ENCODE measurements at places on chromosomes 3 and 15.

DNA sequence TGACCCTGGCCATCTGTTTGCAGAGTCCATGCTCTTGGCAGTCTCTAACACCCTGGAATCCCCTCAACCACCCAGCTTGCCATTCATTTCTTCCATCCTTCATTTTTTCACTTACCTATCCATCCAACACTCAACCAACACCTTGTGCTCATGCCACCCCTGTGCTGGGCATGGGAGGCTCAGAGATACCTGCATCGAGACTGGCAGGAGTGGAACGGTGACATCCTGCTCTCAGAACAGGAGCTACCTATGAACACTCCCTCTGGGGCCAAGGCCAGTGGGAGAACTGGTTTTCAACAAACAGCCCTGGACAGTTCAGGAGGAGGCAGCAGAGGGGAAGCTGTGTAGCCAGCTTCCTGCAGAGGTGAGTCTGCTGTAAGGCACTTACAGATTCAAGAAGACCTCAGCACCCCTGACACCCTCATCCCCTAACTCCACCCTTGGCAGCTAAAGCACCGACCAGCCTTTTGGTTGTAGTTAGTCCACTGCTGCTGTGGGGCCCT lies 19.5 kb upstream of the ATP2B2 start:
- peak; percentile 40 for DNase-seq

DNA sequence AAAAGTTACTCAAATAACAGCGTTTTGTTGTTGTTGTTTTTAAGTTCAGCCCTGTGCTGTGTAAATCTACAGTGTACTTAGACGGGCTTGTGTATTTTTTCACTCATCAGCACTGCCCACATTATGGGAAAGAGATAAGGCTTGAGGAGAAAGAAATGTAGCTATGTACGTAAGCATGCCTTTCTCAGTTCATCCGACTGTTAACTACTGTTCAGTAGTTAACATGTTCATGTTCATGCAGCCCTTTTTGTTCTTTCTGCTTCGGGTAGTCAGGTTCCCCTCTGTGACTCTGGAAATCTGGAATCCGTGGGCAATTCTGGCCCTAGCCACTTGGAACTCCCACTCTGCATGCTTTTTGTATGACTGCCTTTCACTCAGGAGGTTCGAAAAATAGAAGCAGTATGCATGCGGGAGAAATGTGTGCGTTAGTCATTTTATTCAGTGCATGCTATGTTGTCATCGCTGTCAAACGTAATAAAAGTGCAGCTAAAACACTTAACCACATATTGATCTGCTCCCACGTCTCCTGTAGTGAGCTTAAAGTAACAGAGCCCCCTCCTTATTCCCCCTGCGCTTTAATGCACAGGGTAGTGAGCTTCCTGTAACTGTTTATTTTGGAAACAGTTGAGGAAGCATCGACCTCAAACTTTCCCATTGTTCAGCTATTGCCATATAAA lies 283.1 kb upstream of the NR2F2 start:
- DNase-seq = no peak

GRCh38 chr3:74033806-74034205 lies 409.1 kb upstream of the PDZRN3 start:
- no peak for DNase-seq

GRCh38 chr3:105529456-105529855 lies 162.7 kb downstream of the ALCAM start:
- peak; percentile 7 for DNase-seq

DNA sequence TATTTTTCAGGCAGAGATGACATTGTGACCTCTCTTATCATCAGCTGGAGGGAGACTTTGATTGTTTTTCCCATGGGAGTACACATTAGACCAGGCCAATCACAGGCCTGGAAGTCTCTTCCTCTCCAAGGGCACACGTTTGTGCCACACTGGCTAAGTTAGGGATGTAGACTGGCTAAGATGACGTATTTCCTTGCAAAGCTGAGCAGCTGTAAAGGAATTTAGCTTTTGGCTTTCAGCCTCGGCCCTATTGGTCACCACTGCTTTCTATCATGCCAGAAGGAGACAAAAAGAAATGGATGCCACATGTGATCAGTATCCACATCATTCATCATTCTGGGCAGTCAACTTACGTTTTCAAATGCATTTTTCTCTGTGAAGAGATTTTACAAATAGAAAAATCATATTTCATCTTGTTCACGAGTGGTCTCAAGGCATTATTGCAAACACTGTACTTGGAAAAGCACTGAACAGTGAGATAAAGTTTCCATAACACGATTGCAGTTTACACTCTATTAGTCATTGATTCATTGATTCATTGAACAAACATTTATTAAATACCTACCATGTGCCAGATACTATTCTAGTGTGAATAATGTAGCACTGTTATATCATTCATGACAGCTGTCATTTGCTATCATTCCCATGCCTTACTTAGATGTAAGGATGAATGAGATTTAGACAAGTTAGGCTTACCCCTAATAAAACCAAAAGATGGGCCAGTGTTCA lies 27.0 kb upstream of the RNF7 start:
- no peak for DNase-seq

DNA sequence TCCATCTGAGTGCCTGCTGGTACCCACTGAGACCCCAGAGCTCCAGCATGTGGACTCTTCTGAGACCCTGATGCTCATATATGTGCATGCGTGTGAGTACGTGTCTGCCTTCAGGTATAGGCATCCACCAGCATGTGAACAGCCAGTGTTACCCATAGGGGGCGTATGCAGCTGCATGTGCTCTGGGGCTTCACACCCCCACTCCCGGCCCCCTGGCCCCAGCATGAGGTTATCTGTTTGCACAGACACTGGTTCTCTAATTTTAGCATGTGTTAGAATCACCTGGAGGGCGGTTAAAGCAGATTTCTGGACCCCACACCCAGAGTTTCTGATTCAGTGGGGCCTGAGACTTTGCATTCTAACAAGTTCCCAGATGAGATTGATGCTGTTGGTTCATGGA lies 824 bp upstream of the CILP start:
- peak; percentile 57 for DNase-seq

GRCh38 chr3:107847791-107848190 lies 243.0 kb downstream of the CD47 start:
- DNase-seq = no peak

- no peak for DNase-seq
Observed at GRCh38 chr3:82002986-82003642, 241.7 kb upstream of the GBE1 start.

- no peak for DNase-seq
Observed at GRCh38 chr3:155032918-155033317, 47.2 kb upstream of the MME start.

GRCh38 chr3:18284716-18285115 lies 140.4 kb downstream of the SATB1 start:
- DNase-seq = no peak

DNA sequence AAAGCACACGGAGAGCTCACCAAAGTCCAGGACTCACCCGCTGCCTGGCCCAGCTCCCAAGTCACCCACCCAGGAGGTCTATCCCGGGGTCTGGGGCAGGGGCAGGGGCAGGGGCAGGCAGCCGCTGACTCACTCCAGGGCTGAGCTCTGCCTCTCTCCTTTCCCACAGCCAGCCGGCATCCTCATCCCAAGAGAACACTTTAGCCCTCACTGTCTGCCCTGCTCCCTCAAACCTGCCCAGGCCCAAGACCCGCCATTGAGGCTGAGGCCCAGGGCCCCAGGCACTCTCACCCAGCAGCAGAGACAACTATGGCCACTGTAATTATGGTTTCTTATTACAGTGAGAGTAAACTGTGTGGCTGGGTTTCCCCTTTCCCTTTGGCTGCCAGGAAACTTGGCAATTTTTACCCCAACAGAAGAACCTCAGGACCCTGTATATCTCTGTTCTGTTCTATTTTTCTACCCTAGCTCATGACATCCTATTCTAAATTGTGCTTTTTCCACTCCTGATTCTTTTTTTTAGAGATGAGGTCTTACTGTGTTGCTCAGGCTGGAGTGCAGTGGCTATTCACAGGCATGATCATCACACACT lies 53.0 kb downstream of the IQSEC1 start:
- no peak for DNase-seq

DNA sequence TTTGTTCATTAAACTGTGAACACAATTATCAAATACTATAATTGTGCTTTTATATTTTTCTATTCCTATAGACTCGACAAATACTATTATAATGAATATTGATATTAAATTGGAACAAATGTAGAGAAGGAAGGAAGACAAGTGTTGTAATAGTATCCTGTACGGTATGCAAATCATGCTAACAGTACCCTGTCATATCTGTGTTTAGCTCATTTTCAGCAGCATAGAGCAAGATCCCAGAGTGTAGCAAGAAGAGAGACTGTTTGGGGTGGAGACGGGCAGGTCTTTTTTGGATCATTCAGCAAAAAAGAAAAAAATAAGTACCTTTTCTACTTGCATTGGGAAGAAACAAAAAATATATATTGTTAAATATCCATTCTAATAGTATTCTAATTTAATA lies 224.1 kb downstream of the TPRG1 start:
- DNase-seq = no peak

- no peak for DNase-seq
Observed at GRCh38 chr3:45191924-45192417, 34.1 kb downstream of the TMEM158 start.

- DNase-seq = peak; percentile 73
Observed at GRCh38 chr3:53630547-53630946, 136.1 kb downstream of the CACNA1D start.

- peak; percentile 49 for DNase-seq
Observed at GRCh38 chr3:196837819-196838420, 29.8 kb upstream of the SENP5 start.

- peak; percentile 87 for DNase-seq
Observed at GRCh38 chr15:70788114-70789049, 25.0 kb upstream of the UACA start.

DNA sequence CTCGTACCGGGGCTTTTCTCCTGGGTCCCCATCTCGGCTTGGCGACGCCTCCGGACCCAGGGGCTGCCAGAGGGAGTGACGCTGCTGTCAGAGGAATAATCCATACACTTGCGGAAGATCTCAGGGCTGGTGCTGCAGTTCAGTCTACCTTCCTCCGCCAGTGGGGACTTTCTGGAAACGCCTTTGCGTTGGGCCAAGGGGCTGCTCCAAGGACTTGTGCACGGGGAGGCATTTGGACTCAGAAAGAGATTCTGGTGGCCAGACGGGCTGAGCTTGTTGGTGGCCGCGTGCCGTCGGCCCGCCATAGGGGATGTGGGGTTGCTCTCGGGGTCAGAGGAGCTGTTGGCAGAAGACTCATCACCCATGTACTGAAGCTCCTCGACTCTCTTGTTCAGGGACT lies 21.8 kb downstream of the LARP6 start:
- DNase-seq = no peak

GRCh38 chr3:160801386-160802118 lies 45.5 kb downstream of the PPM1L start:
- DNase-seq = no peak

DNA sequence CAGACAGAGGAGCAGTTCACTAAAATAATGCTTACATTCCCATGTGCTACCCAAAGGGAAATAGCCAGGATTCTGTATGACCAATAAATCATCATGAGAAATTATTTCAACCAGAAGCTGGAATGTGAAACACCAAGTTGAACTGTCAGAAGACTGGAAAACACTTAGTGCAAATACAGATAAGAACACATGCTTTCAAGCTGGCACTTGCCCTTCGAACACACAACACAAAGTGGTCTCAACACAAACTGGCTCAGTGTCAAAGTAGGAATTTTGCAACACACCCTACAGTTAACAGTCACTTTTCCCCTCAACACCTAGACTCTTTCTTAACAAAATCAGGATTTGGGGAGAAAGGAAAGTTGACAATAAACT lies 1.3 kb downstream of the FSD2 start:
- DNase-seq = no peak

GRCh38 chr3:155069729-155070128 lies 10.4 kb upstream of the MME start:
- DNase-seq = peak; percentile 1
